ENCODE measurements at places on chromosomes 1 and 21. TPM values are rescaled to one million over a fixed set of nuclear protein-coding genes. Genes with fewer than 3 reads are reported as not detected.

COL18A1 gene
- total RNA-seq: 38.8 TPM

LCE5A gene
- total RNA-seq: not detected

SPRR2F gene
- not detected for total RNA-seq

GPR37L1 gene
- not detected for total RNA-seq

GRCh38 chr1:85319931-85320330, 43.5 kb upstream of the BCL10 start:
- no peak for DNase-seq
- no peak overlapping the region for H3K4me3 ChIP-seq
- H3K27ac ChIP-seq: peak overlapping the region; percentile 90
- no peaks in the 10 kb centered on the region for H3K27me3 ChIP-seq
- H3K36me3 ChIP-seq: no peaks in the 10 kb centered on the region

DNA sequence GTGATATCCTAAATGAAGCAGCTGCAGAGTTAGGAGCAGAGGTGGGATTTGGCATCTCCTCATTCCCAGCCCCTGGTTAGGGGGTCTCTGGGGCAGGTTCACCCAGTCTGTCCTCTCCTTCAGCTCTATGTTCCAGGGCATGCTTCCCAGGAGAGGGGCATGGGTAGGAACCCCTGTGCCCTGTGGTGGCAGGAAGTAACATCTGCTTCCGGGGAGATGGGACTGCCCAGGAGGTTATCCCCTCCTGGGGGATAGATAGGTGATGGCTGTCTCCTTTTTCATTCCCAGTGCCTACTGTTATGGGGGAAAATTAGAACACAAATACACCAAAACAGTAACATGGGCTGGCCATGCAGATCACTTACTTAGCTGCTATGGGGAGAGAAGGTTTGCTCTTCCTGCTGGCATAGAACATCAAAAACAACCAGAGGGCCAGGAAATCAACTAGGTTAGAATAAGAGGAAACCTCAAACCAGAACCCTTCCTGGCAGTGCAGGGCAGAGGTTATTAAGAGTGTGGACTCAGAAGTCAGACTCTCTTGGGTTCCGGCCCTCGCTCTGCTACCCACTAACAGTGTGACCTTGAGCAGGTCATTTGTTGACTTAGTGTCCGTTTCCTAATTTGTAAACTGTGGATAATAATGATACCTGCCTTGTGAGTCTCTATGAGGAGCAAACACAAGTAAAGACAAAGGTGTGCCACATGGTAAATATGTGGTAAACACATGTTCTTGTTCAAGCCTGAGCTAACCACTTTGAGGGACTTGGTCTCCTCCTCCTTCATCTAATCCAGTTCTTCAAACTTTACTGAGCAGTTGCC, 157.8 kb upstream of the JUN start:
- H3K27me3 ChIP-seq: no peaks in the 10 kb centered on the region
- H3K4me3 ChIP-seq: no peak overlapping the region
- no peaks in the 10 kb centered on the region for H3K36me3 ChIP-seq

- no peaks in the 10 kb centered on the region for H3K36me3 ChIP-seq
- no peak overlapping the region for H3K27ac ChIP-seq
- no peaks in the 10 kb centered on the region for H3K4me1 ChIP-seq
These were observed 25.0 kb downstream of the AGPAT3 start for GRCh38 chr21:43890042-43890441.

DNA sequence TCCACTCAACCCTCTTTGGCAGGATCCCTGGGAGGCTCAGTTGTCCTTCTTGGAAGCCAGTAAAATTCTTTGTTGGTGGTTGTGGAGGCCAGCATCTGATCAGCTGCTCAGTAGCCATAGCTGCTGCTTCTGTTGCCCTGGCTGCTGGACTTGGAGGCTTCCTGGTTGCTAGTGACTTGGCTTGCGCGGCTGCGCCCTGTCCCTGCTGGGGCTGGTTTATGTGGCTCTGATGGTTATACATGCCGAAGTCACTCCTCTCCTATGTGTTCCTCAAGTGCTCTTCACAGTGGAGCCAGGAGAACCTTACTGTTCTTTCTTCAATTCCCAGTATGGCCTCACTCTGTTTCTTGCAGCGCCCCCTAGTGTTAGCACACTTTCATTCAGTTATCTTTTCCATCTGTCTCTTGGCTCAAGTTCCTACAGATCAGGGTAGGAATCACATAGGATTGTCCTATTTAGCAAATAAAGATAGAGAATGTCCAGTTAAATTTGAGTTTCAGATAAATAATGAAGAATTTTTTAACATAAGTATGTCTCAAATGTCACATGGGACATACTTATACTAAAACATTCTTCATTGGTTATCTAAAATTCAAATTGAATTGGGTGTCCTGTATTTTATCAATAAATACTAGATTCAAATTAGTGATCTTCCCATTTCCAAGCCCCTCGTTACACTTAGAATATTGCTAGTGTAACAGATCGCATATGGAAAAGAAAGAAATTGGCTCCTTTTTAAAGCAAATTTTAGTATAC, 176.5 kb downstream of the TGFB2 start:
- no peaks in the 10 kb centered on the region for H3K4me1 ChIP-seq
- H3K36me3 ChIP-seq: no peaks in the 10 kb centered on the region
- H3K27me3 ChIP-seq: no peaks in the 10 kb centered on the region
- no peak overlapping the region for H3K27ac ChIP-seq

DNA sequence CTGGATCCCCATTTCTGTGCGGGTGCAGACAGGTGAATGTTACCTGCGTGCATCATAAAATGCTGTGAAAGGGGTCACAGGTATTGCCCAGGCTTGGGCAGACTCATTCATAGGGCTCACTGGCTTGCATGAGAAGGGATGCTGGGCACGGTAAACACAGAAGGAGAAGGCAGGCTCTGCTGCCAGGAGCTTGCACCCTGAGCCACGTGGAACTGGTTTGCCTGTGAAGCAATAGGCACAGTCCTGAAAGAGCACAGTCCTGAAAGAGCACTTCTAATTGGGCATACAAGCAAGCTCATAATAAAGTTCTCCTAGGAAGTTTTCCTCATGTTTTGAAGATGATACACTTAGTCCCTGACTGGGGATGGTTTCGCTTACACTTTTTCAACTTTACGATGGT, 40.9 kb downstream of the GALNT2 start:
- H3K27ac ChIP-seq: no peak overlapping the region
- DNase-seq: no peak
- H3K36me3 ChIP-seq: no peaks in the 10 kb centered on the region
- H3K4me1 ChIP-seq: peaks cover 45% of the 10 kb centered on the region

GRCh38 chr1:207355060-207355459, 33.6 kb downstream of the CD55 start:
- no peaks in the 10 kb centered on the region for H3K27me3 ChIP-seq
- H3K4me1 ChIP-seq: no peaks in the 10 kb centered on the region
- H3K36me3 ChIP-seq: no peaks in the 10 kb centered on the region
- H3K4me3 ChIP-seq: no peak overlapping the region

DNA sequence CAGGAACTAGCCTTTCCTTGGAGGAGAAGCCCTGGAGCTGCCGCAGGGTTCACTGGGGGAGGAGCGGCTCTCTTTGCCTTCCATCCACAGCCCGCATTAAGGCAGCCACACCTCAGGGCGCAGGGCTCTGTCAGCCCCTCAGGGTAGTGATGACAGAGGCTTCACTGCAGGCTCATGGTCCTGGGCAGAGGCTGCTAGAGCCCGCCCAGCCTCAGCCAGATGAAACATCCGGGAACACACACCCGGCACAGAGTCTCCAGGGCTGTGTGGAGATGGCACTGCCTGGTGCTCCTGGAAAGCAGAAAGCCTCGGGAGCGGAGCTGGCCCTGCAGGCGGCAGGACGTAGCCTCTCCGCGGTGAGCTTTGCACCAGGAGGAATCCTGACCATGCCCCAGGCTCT, 29.4 kb upstream of the PEX10 start:
- H3K36me3 ChIP-seq: no peaks in the 10 kb centered on the region
- H3K4me1 ChIP-seq: no peaks in the 10 kb centered on the region
- H3K4me3 ChIP-seq: no peak overlapping the region
- H3K27me3 ChIP-seq: peaks cover 25% of the 10 kb centered on the region

DNA sequence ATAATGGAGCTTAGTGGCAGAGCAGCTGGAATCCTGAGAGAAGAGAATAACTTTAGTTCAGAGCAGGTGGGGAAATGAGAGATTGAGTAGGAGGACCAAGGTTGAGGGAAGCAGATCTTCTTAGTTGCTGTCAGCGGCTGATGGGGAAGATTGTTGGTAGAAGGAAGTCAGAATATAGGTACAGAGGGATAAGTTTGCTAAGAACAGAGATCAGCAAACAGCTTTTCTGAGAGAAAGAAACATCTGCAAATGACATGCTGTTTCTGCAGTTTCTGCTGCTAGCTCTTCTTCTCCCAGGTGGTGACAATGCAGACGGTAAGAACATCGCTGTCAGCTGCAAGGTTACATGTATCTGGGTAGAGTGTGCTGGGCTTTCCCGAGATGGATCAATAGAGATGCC, at the start of gene CD1C:
Gene CD1C, plus strand, starts transcription at position 113 of the 400 bp plus-strand sequence. Its CDS starts 142 bp downstream, at position 255.
- H3K4me1 ChIP-seq: no peaks in the 10 kb centered on the region
- no peaks in the 10 kb centered on the region for H3K36me3 ChIP-seq
- DNase-seq: no peak
- no peak within 1 kb of the TSS for H3K27ac ChIP-seq

DNA sequence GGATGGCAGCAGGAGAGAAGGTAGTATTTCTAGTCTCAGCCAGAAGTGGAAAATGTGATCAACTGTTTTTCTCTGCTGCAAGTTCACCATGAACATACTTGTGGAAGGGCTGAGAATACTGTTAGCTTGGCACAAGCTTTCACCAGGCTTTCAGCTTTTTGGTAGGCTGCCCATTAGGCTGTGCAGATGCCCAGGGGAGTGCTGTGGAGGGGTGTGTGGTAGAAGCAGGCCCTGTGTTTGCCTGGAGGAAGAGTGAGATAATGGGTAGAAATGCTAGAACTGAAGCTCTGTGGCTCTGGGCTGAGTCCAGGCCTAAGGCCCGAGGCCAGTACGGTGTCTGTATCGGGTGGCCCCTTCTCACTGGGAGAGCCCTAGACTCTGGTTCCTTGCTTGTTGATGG, 9.8 kb downstream of the DNAJC6 start:
- H3K27me3 ChIP-seq: no peaks in the 10 kb centered on the region
- no peaks in the 10 kb centered on the region for H3K36me3 ChIP-seq
- H3K4me1 ChIP-seq: no peaks in the 10 kb centered on the region
- H3K27ac ChIP-seq: no peak overlapping the region

DNA sequence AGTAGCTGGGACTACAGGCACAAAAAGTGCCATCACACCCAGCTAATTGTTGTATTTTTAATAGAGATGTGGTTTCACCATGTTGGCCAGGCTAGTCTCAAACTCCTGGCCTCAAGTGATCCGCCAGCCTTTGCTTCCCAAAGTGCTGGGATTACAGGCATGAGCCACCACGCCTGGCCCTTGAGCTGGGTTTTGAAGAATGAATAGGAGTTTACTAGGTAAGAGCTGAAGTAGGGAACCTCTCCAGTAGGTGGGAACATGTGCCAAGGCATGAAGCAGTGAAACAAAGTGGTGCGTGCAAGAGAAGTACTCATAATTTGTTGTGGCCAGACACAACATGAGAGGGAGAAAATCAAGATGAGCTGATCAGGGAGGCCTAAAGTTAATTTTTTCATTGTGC, 55.8 kb downstream of the MAST2 start:
- H3K4me1 ChIP-seq: peaks cover 5% of the 10 kb centered on the region
- H3K4me3 ChIP-seq: no peak overlapping the region
- no peaks in the 10 kb centered on the region for H3K27me3 ChIP-seq
- H3K27ac ChIP-seq: no peak overlapping the region

DNA sequence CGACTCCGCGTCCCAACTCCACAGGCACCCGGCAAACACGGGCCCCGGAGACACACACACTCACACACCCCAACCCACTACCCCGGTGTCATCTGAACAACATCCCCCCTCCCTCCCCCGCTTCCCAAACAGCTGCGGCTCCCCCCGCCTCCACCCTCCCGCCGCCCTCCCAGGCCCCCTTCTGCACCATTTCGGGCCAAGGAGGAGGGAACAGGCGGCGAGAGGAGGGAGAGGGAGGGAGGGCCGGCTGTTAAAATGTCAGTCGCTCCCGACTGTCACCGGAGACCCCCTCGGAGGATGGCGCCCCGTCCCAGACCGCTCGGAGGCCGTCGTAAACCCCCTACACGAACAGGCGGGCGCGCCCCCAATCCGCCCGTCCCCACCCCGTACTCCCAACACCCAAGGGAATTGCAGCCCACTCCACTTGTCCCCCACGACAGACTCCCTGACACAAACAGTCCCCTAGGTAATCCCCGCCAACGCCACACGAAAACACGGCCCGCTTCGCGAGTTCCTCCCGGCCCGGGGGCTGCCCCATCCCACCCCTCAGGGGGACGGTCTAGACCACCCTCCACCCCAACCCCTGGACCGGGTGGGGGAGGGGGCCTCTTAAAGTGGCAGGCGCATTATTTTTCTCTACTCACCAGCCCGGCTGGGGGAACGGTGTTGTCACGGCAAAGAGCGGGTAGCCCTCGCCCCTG, 583 bp downstream of the MEF2D start:
- no peaks in the 10 kb centered on the region for H3K27me3 ChIP-seq
- DNase-seq: peak; percentile 68
- peaks cover 59% of the 10 kb centered on the region for H3K4me1 ChIP-seq
- H3K27ac ChIP-seq: peak overlapping the region; percentile 100

DNA sequence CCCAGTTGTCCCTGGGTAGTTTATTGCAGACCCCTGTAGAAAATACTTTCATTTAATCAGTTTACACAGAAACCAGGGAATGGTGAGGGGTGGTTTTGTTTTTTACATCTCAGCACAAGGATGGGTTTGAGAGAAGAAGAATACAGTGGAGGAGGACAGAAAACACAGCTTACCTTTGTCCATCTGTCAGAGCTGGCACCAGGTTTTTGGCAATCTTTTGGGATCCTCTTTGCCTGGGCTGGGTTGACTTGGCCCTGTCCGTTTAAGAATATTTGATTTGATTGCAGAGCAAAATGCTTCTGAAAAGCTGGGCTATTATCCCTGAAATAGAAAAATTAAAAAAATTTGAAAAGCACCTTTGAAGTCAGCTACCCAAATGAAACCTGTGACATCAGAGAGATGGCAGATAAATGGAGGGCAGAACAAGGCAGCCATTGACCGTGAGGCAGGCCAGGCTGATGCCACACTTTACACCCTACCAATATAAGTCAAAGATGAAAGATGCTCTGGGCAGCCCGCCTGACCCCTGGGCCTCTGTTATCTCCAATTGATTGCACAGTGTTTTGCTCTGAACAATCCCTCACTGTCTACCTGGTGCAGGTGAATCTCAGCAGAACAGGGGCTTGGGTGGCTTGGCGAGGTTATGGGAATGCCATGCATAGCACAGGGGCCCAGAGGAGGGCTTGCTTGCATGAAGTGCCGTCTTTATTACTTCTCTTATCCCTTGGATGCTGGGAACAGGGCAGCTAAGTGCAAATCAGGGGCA, 218.8 kb downstream of the LMX1A start:
- no peak overlapping the region for H3K4me3 ChIP-seq
- H3K27ac ChIP-seq: no peak overlapping the region
- H3K27me3 ChIP-seq: no peaks in the 10 kb centered on the region

GRCh38 chr1:198122693-198123092, 34.1 kb upstream of the NEK7 start:
- peaks cover 32% of the 10 kb centered on the region for H3K4me1 ChIP-seq
- H3K4me3 ChIP-seq: no peak overlapping the region
- peak; percentile 72 for DNase-seq

- no peaks in the 10 kb centered on the region for H3K36me3 ChIP-seq
- H3K4me1 ChIP-seq: no peaks in the 10 kb centered on the region
- no peaks in the 10 kb centered on the region for H3K27me3 ChIP-seq
- no peak overlapping the region for H3K4me3 ChIP-seq
These were observed 61.6 kb downstream of the LRRN2 start for GRCh38 chr1:204623894-204624361.
